ENCODE measurements at places on chromosomes 7 and 10. TPM values are rescaled to one million over a fixed set of nuclear protein-coding genes. Genes with fewer than 3 reads are reported as not detected.

MACC1 gene
- total RNA-seq, result not detected

DYNC1I1 gene
- 34.2 TPM for total RNA-seq

SNCG gene
- 3.8 TPM for total RNA-seq

TMEM225B gene
- 0.73 TPM for total RNA-seq

LMOD2 gene
- not detected for total RNA-seq
